ENCODE measurements at places on chromosomes 3 and 15.

DNA sequence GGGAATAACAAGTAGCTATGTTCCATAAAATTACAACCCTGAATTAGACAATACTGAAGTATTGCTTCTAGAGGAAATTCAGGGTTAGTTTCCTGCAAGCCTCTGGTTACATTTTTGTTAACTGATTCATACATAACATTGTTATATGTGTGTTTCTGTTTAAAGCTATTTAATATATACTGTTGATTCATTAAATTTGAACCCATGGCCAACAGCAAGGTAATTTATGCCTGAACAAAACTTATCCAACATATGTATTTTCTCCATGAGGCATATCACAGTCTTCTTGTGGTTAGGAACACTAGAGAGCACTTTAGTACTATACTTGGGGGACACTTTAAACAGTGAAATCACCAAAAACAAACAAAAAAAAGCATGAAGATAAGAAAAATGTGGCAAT is 47.7 kb upstream of the PTX3 start:
- DNase-seq, result no peak

DNA sequence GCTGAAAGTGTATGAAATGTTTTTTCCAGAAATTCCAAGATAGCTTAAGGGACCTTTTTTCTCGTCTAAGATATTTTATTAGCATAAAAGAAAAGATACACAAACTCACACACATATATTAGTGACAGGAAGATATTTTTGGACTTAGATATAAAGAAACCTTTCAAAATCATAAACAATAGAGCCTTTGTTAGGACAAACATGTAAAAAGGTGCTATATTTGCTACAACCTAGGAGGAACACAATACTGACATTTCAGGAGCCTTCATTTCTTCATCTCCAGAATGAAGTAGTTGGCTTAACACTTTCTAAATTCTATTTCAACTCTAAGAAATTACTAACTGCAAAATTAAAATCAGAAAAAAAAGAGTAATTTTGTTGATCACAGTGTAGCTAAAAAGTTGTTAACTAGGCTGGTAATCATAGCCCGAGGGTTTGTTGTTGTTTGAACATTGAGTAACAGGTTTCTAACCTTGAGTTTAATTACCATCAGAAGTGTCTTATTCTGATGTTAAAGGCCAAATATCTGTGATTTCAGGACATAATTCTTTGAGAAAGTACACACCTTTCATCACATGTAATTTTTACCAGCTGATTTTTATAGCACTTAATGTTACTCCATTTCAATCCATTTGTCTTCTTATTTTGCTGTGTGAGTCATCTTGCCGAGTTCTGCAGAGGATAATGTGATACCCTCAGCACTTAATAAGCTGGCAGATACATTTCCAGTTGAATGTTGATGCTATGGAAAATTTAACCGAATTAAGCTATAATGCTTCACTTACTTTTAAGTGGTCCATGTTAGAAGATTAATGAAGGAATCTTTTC is 97.3 kb downstream of the MBNL1 start:
- DNase-seq, result no peak

DNA sequence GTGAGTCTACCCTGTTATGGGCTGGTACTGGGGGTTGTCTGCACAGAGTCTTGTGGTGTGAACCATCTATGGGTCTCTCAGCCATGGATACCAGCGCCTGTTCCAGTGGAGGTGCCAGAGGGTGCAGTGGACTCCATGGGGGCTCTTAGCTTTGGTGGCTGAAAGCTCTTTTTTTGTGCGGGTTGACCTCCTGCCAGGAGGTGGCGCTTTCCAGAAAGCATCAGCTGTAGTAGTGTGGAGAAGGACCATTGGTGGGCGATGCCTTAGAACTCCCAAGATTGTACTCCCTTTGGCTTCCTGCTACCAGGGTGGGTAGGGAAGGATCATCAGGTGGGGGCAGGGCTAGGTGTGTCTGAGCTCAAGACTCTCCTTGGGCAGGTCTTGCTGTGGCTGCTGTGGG is 602.6 kb downstream of the RSL24D1 start:
- no peak for DNase-seq

DNA sequence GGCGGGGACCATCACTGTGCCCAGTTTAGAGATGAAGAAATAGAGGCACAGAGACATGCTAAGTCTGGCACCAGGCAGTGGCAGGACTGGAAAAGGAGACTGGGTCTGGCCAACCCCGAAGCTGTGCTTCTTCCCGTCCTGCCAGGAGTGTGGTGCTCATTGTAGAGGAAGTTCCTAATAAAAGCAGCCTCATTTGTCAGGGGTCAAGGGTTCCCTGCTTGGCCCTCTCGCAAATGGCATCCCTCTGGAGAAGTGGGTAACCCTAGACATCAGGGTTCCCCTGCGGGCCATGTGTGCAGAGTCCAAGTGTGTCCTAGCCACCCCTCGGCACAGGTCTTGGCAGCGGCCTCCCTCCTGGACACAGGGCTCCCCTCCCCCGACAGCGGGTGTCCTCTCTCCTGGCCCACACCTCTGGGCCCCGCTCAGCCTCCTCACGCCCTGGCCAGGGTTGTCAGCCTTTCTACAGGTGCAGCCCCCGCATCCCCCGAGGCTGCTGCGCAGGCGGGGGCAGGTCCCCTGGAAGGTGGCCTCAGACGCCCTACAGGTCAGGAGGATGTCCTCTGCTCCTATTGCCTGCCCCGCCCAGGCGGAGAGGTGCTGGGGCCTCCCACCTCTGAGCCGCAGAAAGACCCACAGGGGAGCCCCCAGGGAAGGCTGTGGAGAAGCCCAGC is 61.8 kb upstream of the PRR20G start:
- DNase-seq, result no peak

- DNase-seq, result no peak
Observed at GRCh38 chr3:1135194-1135593, 42.4 kb downstream of the CNTN6 start.

DNA sequence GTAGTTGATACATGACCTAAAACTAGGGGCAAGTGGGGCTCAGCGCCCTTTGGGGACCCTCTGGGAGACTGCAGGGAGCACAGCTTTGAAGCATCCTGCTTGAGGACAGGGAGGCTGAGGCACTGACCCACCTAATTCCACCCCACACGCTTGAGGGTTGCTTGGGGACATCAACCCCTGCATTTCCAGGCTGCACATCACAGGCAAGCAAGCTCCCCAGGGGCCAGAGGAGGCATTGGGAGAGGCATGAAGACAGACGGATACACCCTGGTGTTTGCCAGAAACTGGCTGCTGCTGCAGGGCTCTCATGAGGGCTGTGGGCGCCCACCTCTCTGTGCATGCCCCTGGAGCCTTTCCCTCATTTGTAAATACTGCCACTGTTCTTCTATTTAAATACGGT is 99.3 kb downstream of the ABHD5 start:
- DNase-seq, result no peak

- DNase-seq, result no peak
Observed at GRCh38 chr15:51876169-51876568, 46.7 kb downstream of the TMOD3 start.

All from HEK293T (cell line).